ENCODE measurements at places on chromosomes 13 and 19.

DNA sequence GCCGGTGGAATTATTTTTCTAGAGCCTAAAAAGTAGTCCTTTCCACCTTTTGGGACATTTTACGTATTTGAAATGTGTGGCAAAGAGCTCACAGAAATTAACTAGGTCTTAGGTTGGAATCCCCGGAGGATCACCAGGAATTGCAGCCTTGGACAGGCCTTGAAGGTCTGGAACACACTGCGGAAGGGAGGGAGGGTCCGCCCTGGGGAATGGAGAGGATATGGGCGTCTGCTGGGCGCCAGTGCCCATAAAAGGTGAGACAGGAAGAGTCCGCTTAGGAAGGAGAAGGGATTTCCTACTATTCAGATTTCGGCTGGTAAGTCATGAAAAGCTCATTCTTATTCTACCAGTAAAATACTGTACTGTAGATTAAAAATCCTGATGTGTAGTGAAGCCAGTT lies 111.9 kb downstream of the COL4A2 start:
- no peak for DNase-seq

DNA sequence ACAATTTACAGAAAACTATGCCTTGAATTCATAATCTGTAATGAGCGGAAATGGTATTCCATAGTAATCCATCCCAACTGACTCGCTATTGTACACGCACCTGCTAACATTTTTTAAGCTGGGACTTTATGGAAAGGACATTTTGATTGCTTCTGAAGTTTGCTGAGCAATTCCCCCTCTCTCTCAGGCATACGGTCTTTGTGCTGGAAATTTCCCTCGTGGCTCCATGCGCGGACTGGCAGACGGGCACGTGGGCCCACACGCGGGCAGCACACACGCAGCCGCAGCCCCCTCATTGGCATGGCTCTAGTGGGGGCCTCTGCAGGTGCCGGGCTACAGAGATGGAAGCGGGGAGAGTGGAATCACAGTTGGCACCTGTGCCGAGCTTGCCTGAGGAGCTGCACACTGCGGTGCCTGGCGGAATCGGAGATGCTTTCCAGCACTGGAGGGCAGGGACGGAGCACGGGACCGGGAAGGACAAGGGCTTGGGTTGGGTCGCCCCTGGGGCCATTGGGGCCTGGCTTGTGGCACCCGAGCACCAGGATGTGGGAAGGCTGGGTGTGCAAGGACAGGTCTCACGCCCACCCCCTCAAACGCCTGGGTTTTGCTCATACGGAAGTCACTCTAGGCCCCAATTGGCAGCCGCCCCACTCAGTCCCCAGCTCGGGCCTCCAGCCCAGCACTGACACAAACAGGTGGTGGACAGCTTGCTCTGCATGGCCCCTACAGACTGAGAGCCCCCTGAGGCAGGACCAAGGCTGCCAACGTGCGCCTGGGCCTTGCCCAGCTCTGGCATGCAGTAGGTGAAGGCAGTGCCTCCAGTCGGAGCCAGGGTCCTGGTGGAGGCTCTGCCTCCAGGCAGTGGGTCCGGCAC lies 30.2 kb upstream of the CCNE1 start:
- DNase-seq, result no peak

GRCh38 chr13:25971459-25972145 lies 80.2 kb downstream of the SHISA2 start:
- no peak for DNase-seq

DNA sequence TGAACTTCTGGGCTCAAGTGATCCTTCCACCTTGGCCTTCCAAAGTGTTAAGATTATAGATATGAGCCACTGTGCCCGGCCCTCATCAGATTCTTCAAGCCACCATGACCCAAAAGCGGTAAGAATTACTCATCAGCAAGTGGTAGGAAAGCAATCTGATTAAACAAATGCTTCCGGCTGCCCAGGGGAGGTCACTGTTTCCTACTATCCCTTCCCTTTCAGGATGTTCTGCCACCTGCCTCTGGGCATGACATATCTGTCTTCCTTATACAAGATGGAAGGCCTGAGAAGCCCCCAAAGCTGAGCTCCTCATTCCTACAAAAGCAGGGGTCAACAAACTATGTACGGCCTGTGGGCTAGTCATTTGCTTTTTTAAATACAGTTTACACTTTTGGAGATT lies 7.0 kb downstream of the ABHD8 start:
- DNase-seq, result no peak

GRCh38 chr13:27076421-27076820 lies 95.2 kb downstream of the USP12 start:
- no peak for DNase-seq

- no peak for DNase-seq
These were observed 440.9 kb upstream of the KLF12 start for GRCh38 chr13:74574964-74575728.

GRCh38 chr19:48678201-48678600 lies 5.4 kb upstream of the NTN5 start:
- no peak for DNase-seq

- DNase-seq, result no peak
These were observed 795 bp downstream of the JOSD2 start for GRCh38 chr19:50510121-50510670.

DNA sequence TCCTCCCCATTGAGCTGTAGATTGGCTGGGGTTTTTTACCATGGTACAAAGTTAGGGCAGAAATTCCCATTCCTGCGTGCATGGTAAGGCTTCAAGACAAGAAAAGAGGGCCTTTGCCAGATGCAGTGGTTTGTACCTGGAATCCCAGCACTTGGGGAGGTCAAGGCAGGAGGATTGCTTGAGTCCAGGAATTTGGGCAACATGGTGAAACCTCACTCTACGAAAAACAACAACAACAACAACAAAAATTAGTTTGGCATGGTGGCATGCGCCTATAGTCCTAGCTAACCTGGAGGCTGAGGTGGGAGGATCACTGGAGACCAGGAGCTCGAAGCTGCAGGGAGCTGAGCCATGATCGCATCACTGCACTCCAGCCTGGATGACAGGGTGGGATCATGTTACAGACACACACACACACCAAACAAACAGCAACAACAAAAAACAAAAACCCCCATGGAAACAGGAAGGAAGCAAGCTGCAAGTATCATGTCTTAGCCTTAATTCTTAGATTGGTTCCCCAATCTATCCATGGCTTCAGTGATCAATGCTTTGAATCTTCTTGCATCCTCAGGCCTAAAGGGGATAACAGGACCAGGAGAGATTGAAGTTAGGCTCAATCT lies 5.5 kb upstream of the WTIP start:
- DNase-seq, result no peak

DNA sequence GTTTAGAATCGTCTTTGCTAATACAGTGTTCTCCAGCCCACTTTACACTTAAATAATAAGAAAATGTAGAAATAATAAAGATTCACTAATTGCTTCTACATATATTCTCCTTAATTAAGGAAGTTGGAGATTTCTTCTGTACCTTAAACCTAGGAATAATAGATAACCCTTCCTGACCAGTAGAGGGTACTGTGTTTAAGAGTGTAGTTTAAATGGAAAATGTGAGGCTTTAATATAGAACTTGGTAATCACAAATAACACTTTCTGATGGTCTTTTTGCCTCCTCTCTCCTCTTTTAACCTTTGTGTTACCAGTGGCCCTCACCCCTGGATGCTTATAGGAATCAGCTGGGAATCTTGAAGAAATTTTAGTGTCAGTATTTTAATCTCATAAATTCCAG lies 20.7 kb downstream of the POMP start:
- no peak for DNase-seq

DNA sequence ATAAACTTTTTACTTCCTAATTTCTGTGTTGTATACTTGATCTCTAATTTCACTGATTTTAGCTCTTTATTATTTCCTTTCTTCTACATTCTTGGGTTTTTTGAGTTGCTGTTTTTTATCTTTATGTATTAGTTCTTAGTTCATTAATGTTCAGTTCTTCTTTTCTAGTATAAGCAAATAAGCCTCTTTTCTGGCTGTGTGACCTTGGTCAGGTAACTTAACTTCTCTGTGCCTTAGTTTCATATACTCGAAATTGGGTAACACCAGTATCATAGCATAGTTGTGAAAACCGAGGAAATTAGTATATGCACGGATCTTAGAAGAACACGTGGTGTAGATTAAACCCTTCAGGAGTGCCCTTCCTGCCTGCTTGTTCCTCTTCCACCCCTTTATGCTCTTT lies 130.2 kb upstream of the C1QTNF9B start:
- no peak for DNase-seq

- DNase-seq, result no peak
These were observed 36.4 kb downstream of the LYL1 start for GRCh38 chr19:13066226-13066625.

GRCh38 chr19:38647966-38648768 lies 718 bp downstream of the ACTN4 start:
- no peak for DNase-seq

GRCh38 chr13:101576977-101577376 lies 124.5 kb downstream of the ITGBL1 start:
- DNase-seq, result no peak

DNA sequence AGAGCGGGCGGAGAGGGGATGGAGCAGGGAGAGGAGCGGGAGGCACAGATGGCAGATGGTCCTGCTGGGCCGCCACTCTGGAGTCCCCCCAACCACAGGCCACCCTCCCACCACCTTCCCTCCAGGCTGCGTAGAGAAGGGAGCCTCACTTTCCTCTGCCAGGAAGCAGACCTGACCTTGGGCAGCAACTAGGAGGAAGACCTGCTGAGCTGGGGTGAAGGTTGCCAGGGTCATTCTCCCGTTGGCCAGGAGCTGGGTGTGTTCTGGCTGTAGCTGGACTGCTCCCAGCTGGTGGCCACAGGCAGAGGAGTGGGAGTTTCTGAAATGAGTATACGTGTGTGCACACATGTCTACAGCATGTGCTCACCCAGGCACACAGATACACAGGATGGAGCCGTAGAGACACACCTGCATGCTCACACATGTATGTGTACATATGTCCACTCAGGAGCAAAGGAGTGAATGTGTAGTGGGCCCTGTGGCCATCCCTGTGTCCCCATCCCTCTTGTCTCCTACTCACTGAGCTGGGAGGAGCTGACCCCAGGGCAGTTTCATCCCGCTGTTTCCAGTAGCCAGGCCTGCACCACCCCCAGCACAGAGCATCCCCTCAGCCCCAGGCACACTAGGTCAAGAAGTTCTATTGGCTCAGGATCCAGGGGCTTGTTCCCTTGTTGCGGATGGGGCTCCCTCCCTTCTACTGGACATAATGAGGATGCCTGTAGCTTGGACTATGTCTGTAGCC lies 53.0 kb downstream of the CHST8 start:
- no peak for DNase-seq

GRCh38 chr13:107407074-107407473 lies 808.3 kb downstream of the LIG4 start:
- DNase-seq, result no peak

- DNase-seq, result no peak
These were observed 12.9 kb downstream of the N4BP2L1 start for GRCh38 chr13:32415019-32415418.

- DNase-seq, result no peak
These were observed 253.3 kb downstream of the KCNRG start for GRCh38 chr13:50268500-50268899.

GRCh38 chr13:67281466-67281865 lies 51.3 kb upstream of the PCDH9 start:
- no peak for DNase-seq

GRCh38 chr13:112705286-112705685 lies 15.4 kb downstream of the ATP11A start:
- DNase-seq, result no peak

DNA sequence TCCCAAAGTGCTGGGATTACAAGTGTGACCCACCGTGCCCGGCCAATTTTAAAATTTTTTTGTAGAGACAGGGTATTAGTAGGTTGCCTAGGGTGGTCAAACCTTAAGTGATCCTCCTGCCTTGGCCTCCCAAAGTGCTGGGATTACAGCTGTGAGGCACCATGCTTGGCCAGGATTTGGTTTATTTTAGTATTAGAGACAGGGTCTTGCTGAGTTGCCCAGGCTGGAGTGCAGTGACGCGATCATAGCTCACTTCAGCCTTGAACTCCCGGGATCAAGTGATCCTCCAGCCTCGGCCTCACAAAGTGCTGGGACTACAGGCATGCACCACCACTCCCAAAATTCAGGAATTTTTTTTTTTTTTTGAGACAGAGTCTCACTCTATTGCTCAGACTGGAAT lies 5.4 kb upstream of the ZNF414 start:
- no peak for DNase-seq

GRCh38 chr13:60974296-60974695 lies 441.4 kb downstream of the PCDH20 start:
- DNase-seq, result no peak

GRCh38 chr19:55546822-55547614 lies 1.7 kb upstream of the SBK3 start:
- DNase-seq, result no peak

DNA sequence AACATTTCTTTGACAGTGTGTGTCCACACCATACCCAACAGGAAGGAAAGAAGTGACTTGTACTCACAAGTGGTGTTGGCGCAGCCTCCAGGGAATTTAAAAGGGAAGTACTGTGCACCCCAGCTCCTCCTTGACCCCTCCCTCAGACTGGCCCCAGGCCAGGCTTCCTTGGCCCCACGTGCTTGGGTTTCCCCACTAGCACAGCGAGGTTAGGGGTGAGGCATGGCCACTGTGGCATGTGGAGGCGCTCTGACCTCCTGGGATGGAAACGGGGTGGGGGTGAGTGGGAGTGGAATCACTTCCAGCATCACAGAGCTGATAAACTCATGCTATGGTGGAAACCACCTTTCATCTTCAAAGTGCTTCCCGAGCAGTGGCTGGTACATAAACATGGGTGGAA lies 168.6 kb downstream of the ZNF536 start:
- DNase-seq, result no peak

- DNase-seq, result no peak
These were observed 18.4 kb upstream of the MYCBP2 start for GRCh38 chr13:77345150-77345780.

- no peak for DNase-seq
These were observed at the start of gene LILRA5 for GRCh38 chr19:54312436-54313377. Gene LILRA5 (minus strand): TSS chr19:54313166. CDS start chr19:54313019, 147 bp downstream.

DNA sequence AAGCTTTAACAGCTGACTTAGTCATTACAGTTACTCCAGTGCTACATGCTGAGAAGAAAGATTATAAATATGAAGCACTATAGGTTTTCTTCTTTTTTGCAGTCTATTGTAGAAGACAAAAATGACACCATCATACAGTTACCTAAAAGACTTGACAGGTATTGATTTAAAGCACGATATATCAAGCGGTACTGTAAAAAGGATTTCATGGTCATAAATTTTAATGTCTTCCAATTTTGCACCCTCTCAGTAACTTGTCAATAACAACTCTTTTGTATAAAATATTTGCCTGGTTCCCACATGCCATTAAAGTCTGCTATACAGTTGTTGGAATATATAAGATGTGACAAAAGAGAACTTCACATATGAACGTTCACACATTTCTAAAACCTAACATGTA lies 102.8 kb downstream of the ZIC5 start:
- no peak for DNase-seq

GRCh38 chr19:1290703-1291651 lies 5.3 kb downstream of the EFNA2 start:
- no peak for DNase-seq
